Aorta (tissue), 5 donors: ENCODE measurements at places on chromosomes 2 and 18. TPM values are rescaled to one million over a fixed set of nuclear protein-coding genes. Genes with fewer than 3 reads are reported as not detected.

- no peaks in the 10 kb centered on the region for H3K27me3 ChIP-seq
- DNase-seq = no peak
- H3K27ac ChIP-seq = no peak overlapping the region
- no peaks in the 10 kb centered on the region for H3K4me1 ChIP-seq
These were observed 514.7 kb downstream of the SOX11 start for GRCh38 chr2:6206882-6207281.

DNA sequence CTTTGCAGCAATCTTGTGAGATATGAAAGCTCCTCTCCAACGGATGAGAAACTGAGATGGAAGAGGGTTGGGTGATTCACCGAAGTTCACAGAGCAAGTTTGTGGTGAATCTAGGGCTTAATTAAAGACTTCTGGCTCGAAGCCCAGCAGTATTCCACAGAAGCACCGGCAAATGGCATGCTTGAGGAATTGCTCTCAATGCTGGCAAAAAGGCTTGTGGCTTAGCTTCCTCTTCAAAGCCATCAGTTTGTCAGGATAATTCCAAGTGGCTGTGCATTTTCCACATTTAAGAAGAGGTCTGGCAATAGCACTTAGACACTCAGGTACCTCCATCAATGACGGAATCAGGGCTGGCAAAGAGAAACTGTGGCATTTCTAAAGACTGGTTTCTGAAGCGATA lies 98.7 kb upstream of the SLC66A3 start:
- no peak overlapping the region for H3K4me3 ChIP-seq
- H3K4me1 ChIP-seq = no peaks in the 10 kb centered on the region
- DNase-seq = no peak

- no peak for DNase-seq
- H3K27me3 ChIP-seq = no peaks in the 10 kb centered on the region
- no peak overlapping the region for H3K4me3 ChIP-seq
- no peak overlapping the region for H3K27ac ChIP-seq
- H3K4me1 ChIP-seq = peaks cover 15% of the 10 kb centered on the region
- H3K36me3 ChIP-seq = no peaks in the 10 kb centered on the region
These were observed 75.6 kb downstream of the MAP4K4 start for GRCh38 chr2:101773137-101773536.

DNA sequence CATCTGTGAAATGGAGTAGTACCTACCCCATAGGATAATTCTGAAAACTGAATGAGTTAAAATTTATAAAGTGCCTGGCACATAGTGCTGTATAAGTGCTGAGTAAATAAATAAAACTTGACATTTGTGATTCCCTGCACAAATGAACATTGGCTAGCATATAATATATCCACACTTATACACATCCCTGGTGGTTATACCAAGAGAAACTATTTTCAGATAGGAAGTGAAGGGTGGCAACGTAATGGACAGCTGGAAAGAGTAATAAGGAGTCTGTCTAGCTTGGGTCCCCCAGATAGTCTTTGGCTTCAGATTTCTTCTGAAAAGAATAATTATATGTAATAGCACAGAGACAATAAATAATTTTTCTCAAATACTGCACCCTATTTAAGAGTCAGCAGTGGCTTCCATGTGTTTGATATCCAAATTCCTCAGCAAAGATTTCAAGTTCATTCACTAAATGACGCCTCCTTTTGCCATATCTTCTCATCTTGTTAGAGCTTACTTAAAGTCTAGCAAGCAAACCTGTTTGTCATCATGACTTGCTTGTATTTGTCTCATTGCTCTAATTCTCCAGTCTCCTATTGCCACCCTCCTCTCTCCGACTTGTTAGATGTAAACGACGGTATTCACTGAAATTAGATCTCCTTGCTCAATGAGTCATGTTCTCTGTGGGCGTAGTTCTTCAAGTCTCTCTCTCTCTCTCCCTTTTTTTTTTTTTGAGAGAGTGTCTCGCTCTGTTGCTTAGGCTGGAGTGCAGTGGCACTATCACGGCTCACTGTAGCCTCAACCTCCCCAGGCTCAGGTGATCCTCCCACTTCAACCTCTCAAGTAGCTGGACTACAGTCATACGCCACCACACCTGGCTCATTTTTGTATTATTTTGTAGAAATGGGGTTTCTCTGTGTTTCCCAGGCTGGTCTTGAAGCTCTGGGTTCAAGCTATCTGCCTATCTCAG lies 8.7 kb upstream of the ADGRF3 start:
- H3K27me3 ChIP-seq = no peaks in the 10 kb centered on the region
- no peak overlapping the region for H3K4me3 ChIP-seq
- H3K27ac ChIP-seq = no peak overlapping the region
- no peak for DNase-seq
- H3K4me1 ChIP-seq = no peaks in the 10 kb centered on the region
- no peaks in the 10 kb centered on the region for H3K36me3 ChIP-seq

DNA sequence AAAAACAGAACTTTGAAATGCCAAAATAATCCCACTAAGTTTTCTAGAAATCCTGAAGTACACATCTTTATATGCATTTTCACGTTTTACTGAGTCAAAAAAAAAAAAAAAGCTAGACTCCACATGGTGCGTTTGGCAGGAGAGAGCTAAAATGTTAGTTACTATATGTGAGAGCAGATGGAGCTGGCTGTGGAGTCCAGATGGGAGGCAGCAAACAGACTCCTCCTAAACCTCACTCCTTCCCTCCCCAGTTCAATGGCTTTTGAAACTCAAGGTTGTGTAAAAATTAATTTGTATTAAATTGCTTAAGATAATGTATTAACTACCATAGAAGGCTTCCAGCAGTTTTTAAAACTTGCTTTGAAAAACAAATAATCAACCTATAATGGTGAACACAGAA lies 248.8 kb downstream of the AGPS start:
- H3K4me1 ChIP-seq = no peaks in the 10 kb centered on the region
- no peak overlapping the region for H3K4me3 ChIP-seq
- DNase-seq = no peak
- no peaks in the 10 kb centered on the region for H3K36me3 ChIP-seq

RHOB gene
- 1,049 TPM for total RNA-seq

- no peaks in the 10 kb centered on the region for H3K27me3 ChIP-seq
- no peaks in the 10 kb centered on the region for H3K4me1 ChIP-seq
- no peak for DNase-seq
- H3K36me3 ChIP-seq = no peaks in the 10 kb centered on the region
These were observed 60.6 kb downstream of the MTCL1 start for GRCh38 chr18:8765783-8766463.

TCF23 gene
- 1.1 TPM for total RNA-seq

- H3K36me3 ChIP-seq = no peaks in the 10 kb centered on the region
- no peaks in the 10 kb centered on the region for H3K27me3 ChIP-seq
- DNase-seq = no peak
- H3K4me3 ChIP-seq = no peak overlapping the region
These were observed 75.7 kb downstream of the BCL2L11 start for GRCh38 chr2:111196435-111196834.

DNA sequence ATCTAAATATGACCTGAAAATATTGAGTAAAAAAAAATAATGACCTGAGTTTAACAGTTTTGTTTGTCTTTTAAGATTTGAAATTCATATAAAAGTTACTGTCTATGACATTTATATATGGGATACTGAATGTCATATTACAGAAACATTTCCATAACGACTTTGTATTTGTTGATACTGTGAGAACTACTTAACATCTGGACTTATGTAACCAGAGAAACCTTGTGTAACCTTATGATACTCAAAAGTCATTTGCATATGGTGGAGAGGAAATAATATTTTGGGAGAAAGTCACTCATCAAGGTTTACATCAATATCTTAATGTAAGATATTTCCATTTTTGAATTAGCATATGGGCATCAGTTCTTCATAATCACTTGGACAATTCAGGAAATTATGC lies 12.6 kb downstream of the MFSD6 start:
- DNase-seq = no peak
- no peaks in the 10 kb centered on the region for H3K27me3 ChIP-seq
- no peak overlapping the region for H3K4me3 ChIP-seq
- no peaks in the 10 kb centered on the region for H3K4me1 ChIP-seq
- H3K27ac ChIP-seq = no peak overlapping the region

LMAN2L gene
- 15.7 TPM for total RNA-seq

SLC8A1 gene
- 35.9 TPM for total RNA-seq

- peaks cover 8% of the 10 kb centered on the region for H3K4me1 ChIP-seq
- no peaks in the 10 kb centered on the region for H3K27me3 ChIP-seq
- H3K27ac ChIP-seq = no peak overlapping the region
These were observed 109.4 kb downstream of the TANC1 start for GRCh38 chr2:159077869-159078268.

NEU2 gene
- not detected for total RNA-seq

DNA sequence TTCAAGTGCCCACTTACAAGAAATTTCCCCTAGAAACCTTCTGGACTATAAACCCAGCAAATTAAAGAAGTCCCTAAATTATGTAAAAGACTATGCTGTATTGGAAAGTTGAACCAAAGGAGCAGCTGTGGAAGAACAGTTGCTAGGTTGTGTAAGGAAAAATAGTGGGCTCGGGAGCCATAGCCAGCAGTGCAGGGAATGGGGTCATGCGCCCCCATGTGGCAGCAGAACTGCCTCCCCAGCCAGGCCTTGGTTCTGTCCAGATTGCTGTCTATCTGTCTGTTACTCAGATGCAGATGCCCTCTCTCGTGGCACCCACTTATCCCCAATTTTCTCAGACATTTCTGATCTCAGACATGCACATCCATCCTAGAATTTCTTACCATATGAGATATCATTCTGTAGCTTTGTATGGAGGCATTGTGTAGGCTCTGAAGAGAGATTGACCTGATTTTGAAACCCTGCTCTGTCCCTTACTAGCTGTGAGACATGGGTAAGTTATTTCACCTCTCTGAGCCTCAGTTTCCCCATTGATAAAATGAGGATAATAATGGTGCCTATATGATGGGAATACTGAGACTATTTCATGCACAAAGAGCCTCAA lies 258.3 kb downstream of the SS18 start:
- no peak for DNase-seq
- no peak overlapping the region for H3K27ac ChIP-seq
- H3K36me3 ChIP-seq = no peaks in the 10 kb centered on the region
- no peaks in the 10 kb centered on the region for H3K27me3 ChIP-seq

DYNAP gene
- not detected for total RNA-seq

DNA sequence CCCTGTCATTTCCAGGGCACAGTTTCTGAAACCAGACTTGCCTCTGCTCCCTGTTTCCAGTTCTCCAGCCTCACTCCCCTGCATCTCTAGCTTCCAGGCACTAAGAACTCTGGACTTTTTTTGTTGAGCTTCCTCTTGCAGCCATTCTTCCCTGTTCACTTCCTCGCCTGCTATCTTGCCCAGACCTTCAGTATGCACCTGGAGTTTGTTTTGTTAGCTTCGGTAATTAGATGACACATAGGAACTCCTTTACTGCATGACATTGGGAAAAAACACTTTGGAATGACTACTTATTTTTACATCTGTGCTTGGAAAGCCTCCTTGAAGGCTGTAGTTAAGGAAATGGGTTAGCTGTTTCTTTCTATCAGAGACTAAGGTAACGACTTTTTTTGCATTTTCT lies 35.2 kb downstream of the OTOF start:
- no peak overlapping the region for H3K27ac ChIP-seq
- H3K4me3 ChIP-seq = no peak overlapping the region
- H3K27me3 ChIP-seq = no peaks in the 10 kb centered on the region
- no peaks in the 10 kb centered on the region for H3K36me3 ChIP-seq

- H3K4me1 ChIP-seq = peaks cover 3% of the 10 kb centered on the region
- DNase-seq = no peak
- H3K27ac ChIP-seq = no peak overlapping the region
- no peaks in the 10 kb centered on the region for H3K27me3 ChIP-seq
- H3K4me3 ChIP-seq = no peak overlapping the region
- H3K36me3 ChIP-seq = no peaks in the 10 kb centered on the region
These were observed 18.5 kb downstream of the BIRC6 start for GRCh38 chr2:32375228-32375892.

EIF2B4 gene
- total RNA-seq = 42.7 TPM

DNA sequence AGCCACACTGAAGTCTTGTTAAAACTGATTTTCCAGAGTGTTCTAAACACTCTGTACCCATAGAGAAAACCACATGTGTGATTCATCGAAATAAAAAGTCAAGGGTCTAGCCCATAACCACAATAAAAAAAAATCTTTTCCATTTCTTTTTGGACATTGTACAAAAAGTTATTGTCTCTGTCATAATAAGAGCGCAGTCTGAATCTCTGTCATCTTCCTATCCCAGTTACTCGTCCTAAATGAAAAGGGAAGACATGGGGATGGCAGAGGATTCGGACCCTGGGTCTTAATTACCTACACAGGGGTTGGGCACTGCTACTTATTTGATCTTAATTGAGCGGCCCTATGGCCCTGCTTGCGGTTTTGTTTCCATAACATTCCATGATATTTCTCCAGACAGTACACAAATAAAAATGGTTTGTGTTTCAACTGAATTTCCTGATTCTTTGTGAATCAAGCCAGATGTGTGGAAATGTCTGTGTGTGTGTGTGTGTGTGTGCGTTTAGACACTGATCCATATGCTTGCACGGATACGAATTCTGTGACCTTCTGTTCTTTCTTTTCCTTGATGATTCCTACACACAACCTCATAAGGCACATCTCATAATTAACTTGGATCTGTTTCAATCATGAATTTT lies 133.4 kb upstream of the SPATS2L start:
- H3K27ac ChIP-seq = no peak overlapping the region
- H3K36me3 ChIP-seq = no peaks in the 10 kb centered on the region
- no peaks in the 10 kb centered on the region for H3K4me1 ChIP-seq
- no peaks in the 10 kb centered on the region for H3K27me3 ChIP-seq
- H3K4me3 ChIP-seq = no peak overlapping the region
- no peak for DNase-seq

- no peak overlapping the region for H3K4me3 ChIP-seq
- DNase-seq = no peak
- no peaks in the 10 kb centered on the region for H3K27me3 ChIP-seq
- no peak overlapping the region for H3K27ac ChIP-seq
These were observed 73.4 kb upstream of the TEX51 start for GRCh38 chr2:126825316-126825715.

DNA sequence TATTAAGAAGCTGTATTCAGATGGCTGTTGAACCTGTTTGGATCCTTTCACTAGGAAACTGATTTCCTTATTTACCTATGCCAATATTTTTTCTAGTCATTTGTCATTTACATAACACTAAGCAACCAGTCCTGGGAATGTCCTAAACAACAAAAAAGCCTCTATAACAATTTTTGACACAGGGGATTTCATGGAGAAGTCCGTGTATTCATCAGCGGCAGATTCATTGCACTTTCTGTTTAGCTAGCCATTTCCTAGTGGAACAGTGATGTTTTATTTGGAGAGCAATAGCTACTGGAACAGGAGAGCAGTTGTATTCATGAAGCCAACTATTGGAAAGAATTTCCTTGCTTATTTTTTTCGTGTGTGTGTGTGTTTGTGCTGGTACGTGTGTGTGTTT lies 604.3 kb upstream of the POU3F3 start:
- no peak for DNase-seq
- H3K4me1 ChIP-seq = no peaks in the 10 kb centered on the region
- no peak overlapping the region for H3K27ac ChIP-seq
- no peaks in the 10 kb centered on the region for H3K36me3 ChIP-seq
- H3K27me3 ChIP-seq = no peaks in the 10 kb centered on the region
- H3K4me3 ChIP-seq = no peak overlapping the region
